ENCODE measurements at places on chromosomes 2 and 18.

GRCh38 chr18:50240080-50240563 lies 26.2 kb downstream of the CFAP53 start:
- DNase-seq: no peak

- no peak for DNase-seq
Observed at GRCh38 chr2:210442878-210443277, 33.7 kb downstream of the LANCL1 start.

DNA sequence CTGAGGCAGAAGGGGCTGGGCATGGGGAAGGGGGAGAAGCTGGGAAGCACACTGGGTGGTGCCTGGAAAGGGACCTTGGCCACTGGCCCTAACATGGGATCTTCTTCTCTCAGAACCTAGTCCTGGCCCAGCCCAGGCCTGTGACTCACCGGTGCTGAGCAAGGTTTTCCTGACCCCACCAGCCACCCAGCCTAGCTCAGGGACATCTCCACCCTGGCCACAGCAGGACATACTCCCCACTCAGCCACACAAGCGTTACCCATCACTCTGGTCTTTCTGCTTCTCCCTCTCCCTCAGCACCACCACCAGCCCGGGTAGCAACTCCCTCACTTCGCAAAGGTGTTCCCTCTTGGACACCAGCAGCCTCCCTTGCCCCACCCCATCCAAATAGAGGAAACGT lies 22.8 kb downstream of the TNS1 start:
- DNase-seq: no peak

GRCh38 chr2:43407935-43408334 lies 181.5 kb upstream of the ZFP36L2 start:
- no peak for DNase-seq

DNA sequence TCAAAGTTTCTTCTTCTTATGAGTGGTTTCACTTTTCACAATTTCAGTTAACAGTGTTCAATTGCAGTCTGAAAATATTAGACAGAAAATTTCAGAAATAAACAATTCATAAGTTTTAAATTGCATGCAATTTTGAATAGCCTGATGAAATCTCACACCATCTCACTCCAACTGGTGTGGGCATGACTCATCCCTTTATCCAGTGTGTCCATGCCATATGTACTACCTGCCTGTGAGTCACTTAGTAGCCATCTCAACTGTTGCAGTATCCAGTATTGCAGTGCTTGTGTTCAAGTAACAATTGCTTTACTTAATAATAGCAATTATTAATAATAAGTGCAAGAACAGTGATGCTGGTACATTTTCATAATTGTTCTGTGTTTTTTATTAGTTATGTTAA lies 1202.5 kb downstream of the DSC3 start:
- DNase-seq: no peak

GRCh38 chr2:42414158-42414557 lies 53.1 kb upstream of the COX7A2L start:
- DNase-seq: no peak

GRCh38 chr2:177123048-177123447 lies 89.5 kb upstream of the HNRNPA3 start:
- no peak for DNase-seq

DNA sequence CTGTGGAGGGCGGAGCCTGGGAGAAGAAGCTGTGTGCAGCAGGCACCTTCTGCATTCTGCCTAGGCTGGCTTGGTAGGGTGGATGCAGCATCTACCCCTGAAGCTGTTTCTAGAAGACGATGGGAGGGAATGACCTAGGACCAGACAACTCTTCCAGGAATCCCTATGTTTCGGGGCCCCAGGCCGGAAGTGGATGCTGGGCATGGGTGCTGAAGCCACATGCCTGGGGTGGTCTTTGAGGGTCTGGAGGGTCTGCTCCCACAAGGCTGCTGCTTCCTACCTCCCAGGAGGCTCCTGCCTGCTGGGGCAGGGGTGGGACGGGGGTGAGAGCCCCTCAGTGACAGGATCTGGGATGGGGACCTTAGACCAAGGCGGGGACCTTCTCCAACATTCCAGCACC lies 61.0 kb downstream of the CIB4 start:
- DNase-seq: no peak

- no peak for DNase-seq
Observed at GRCh38 chr2:234714711-234715110, 217.8 kb upstream of the ARL4C start.

GRCh38 chr2:64615192-64615763 lies 38.4 kb downstream of the SERTAD2 start:
- no peak for DNase-seq

DNA sequence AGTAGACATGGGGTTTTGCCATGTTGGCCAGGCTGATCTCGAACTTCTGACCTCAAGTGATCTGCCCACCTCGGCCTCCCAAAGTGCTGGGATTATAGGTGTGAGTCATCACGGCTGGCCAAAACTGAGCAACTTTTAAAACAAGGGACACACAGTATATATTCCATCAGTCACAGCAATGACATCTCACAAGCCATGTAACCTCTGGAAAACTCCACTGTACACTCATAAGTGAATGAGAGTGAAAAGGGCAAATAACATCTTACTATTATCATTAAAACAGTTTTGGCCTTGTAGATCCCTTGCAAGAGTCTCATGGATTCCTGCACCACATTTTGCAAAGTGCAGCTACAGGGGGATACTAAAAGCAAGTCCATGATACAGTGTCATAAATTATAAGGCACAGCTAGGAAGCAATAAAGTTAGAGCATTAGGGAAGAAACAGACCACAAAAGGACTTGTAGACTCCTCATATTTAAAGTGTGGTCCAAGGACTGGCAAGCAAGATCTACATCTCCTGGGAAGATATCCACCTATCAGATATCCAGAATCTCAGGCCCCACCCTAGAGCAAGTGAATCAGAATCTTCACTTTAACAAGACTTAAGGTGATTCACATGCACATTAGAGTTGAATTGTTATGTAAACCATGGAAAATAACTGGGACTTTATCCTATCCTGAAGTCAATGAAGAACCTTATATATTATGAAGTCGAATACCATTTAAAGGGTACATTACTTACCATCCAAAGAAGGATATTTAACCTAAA lies 5.7 kb downstream of the SMC6 start:
- DNase-seq: no peak

DNA sequence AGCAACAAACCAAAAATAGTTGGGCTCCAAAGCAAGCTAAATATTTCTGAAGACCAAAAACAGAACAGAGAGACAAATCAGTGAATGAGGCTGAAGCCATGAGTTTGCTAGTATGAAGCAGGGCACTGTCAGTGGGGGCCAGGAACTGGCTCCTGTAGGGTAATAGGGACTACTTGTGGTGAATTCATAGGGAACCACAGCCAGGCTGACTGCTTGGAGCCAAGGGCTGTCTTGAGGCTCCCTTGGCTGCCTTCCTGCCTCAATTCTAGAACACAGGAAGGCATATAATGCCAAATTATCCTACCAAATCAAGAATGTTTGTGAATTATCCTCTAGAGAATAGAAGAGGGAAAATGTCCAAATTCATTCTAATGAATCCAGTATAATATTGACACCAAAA lies 406.0 kb downstream of the CCDC85A start:
- no peak for DNase-seq

DNA sequence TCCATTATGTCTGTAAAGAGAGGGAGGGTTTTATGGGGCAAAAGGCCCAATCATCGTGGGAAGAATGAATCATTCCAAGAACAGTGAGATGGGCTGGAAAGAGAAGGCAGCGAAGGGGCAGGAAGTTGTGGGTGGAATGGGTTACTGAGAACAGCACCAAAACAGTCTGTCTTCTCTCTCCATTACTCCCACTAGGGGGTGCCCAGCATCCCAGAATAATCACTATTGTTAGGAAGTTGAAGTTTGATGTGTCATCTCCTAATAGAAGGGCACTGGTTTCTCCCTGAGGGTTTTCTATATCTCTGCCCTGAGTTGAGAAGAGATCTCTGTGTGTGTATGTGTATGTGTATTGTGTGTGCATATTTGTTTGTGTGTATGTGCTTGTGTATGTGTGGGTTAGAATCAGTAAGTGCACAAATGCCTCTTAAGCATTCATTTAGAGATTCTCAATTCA lies 76.6 kb upstream of the MAP4K3 start:
- no peak for DNase-seq

- no peak for DNase-seq
Observed at GRCh38 chr2:33042819-33043218, 96.1 kb downstream of the LTBP1 start.

DNA sequence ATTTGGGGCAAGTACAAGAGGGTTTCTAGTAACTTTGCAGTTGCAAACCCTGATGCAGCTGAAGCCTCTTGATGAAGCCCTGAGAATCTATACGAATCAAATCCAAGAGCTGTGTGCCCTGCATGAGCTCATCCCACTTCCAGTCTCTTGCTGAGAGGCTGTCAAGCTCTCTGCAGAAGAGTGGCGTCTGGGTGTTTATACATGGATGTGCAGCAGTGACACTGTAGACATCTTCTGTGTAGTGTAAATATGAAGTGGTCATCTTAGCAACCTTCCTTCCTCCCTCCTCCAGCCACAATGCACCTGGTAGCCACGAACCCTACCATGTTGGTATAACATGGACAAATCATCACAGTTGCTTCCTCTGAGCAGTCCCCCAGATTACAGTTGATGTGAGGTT lies 18.4 kb upstream of the KIAA2012 start:
- no peak for DNase-seq

DNA sequence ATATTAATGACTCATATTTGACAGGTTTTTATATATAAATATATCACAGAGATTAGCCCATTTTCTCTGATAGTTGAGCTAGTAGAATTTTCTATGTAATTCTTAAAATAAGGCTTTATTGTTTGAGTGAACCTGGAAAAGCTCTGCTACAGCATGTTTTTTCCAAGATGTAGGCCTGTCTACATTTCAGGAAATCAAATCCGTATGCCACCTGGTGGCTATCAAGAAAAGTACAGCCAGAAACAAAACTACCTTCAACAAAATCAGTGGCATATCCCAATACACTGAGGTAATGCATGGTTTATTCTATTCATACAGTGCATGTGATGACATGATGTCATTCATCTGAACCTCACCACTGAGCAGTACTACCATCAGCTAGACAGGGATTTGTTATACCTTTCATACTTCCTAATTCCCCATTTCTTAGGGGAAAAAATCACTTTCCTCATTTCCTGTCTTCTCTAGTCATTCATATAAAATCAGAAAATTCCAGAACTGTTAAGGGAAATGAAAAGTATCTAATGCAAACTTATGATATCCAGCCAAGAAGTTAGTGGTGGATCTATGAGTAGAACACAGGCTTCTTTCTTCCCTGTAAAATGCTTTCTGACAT lies 310.4 kb upstream of the SYT4 start:
- DNase-seq: no peak

DNA sequence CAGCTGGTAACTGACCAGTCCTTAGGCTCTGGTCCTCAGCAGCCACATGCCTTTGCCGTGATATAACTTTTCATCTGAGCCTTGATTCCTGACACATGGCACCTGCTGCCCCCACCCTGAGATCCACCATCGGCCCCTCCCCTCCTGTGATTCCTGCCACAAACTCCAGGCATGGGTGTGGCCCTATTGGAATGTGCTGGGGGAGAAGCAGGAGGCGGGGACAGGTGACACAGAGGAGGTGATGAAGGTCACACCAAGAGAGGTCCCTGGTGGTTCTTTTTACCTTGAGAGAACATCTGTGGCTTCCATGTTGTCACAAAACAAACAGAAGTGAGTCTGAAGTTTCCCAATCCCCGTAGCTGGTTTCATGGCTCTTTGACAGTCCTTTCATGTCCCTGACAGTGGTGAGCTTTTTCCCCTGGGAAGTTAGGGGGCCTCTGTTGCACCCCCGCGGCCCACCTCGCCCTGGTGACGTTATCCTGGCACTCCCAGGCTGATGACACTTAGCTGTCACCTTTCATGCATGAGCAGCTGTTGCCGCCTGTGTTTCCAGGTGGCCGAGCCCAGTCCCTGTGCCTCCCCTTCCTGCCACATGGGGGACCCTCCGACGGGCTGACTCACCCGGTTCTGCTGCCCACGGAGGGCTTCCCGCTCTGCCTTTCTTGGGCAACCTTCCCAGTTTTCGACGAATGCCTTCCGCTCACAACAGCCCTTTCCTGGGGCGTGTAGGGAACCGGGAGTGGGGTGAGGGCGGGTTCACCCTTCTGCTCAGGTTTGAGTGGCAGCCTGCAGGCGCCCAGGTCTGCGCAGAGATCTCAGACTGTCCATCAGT lies 66.3 kb upstream of the GLI2 start:
- no peak for DNase-seq

DNA sequence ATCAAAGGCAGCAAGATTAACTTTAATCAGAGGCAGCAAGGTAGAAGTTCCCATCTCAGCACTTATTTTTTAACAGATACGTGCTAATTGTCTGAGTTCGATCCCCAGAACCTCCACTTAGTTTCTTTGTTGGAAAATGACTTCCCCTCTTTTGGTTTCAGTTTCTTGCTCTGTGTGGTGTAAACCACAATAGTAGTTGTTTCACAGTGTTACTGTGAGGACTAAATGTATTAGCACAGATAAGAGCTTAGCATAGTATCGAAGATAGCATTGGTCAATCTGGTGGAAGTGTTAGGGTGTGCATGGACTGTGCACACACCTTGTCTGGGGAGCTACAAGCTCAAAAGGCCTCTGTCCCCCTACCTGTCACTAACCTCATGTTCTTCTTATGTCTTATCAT lies 988.3 kb upstream of the GYPC start:
- DNase-seq: no peak

DNA sequence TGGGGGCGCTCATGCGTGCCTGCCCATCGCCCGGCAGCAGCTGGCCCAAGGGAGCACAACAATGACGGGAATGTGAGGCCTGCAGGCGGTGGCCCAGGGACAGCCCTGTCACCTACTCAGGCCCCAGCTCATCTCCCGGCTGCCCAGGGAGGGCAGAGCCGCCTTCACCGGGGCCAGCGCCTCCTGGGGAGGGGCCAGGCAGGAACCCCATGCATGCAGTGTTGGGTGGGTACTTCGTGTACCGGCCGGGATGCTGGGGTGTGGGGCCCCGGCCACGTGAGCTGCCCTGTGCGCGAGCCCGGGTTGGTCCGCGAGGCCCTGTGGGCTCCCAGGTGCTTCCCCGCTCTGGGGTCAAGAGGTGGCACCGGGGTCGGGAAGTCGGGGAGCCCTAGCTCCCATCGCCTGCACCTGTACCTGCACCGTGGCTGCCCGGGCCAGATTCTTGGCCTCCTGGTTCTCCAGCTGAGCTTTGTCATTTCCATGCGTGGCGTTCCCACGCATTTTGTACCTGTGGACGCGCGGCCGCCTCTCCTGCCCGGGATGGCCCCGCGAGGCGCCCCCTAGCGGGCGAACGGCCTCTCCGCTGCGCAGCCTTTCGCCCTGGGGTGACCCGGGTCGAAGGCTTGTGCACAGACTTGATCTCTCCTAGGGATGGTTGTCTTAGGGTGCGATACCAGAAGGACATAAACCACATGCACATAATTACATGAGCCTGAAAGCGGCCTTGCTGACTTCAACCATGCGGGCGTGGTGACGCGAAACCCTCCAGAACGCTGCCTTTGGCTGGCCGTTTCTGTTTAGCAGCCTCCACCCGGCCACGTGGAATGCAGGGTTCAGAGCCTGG lies 950 bp downstream of the KLHL30 start:
- DNase-seq: peak; percentile 13

- no peak for DNase-seq
Observed at GRCh38 chr2:61967262-61967661, 61.8 kb downstream of the COMMD1 start.

- no peak for DNase-seq
Observed at GRCh38 chr18:56489893-56490292, 148.5 kb downstream of the TXNL1 start.
